ENCODE measurements at places on chromosomes 7 and 10.

- DNase-seq, result no peak
Measured at GRCh38 chr10:102452672-102453340, 1.5 kb upstream of the C10orf95 start.

GRCh38 chr7:50069613-50070012 lies 23.4 kb downstream of the ZPBP start:
- DNase-seq, result no peak

DNA sequence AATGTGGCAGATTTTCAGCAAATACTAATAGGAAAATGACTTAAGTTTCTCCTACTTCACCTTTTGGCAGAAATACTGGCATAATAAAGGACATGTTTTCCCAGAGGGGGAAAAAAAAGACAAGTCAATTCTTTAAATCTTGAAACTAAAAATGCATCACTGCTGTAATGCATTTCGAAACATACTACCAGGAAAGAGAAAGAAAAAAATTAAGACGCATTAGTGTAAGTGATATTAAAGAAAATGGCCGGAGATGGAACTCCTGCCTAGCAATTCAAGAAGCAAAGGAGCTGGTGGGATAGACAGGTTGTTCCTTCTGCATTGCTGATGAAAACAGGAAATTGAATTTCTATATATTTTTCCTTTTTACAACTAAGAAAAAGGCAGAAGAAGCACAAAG lies 3.2 kb downstream of the ACTR1A start:
- DNase-seq, result no peak

- DNase-seq, result no peak
Measured at GRCh38 chr10:4807761-4808507, 18.1 kb upstream of the AKR1E2 start.

- DNase-seq, result no peak
Measured at GRCh38 chr7:44289341-44290251, 35.8 kb downstream of the CAMK2B start.

DNA sequence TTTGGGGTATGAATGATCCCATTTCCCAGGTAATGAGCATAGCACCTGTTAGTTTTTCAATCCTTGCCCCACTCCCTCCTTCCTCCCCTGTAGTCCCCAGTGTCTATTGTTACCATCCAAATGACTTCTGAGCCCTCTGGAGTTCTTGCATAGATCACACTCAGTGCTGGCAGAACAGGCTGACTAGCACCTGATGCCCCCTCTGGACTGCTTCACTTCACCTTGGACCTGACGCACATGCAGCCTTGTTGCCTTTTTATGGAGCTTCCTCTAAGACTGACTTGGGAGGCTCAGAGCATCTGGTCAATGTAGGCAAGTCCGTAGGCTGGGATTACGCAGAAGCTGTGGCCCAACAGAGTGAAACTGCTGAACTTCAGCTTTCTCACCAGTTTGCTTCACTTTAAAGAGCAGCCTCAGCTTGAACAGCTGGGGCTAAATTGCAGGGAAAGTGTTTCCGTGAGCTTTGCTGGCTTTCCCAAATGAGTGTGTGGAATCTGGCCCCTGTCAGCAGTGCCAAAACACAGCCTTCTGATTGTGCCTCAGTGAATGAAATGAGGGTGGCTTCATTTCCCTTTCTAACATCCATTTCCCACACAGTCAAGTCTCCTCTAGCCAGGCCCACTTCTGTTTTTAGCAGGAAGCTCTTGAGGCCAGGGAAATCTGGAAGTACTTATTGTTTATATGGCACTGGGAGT lies 48.5 kb downstream of the NXPH1 start:
- no peak for DNase-seq

GRCh38 chr10:59962756-59963155 lies 56.4 kb upstream of the CCDC6 start:
- no peak for DNase-seq

DNA sequence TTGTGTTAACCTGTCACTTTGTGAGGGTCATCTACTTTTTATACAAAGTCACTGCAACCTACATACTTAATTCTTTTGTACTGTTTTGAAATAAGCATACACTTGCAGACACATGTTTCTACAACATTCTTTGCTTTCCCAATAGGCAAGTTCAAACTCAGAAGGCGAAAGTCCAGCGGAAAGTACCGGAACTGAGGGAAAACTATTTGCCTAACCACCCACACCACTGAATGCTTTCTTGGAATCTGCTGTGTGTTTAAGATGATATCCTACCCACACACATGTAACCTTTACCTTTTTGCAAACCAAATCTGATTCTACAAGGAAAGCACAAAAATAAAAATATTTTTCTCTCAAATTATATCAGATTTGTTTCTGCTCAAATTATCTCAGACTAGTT lies 139.4 kb upstream of the AGR3 start:
- no peak for DNase-seq

GRCh38 chr7:121262221-121262620 lies 66.6 kb upstream of the WNT16 start:
- DNase-seq, result no peak

- no peak for DNase-seq
Measured at GRCh38 chr10:62538606-62539005, 164.4 kb downstream of the ZNF365 start.

- DNase-seq, result no peak
Measured at GRCh38 chr10:11557513-11557912, 53.9 kb downstream of the USP6NL start.

DNA sequence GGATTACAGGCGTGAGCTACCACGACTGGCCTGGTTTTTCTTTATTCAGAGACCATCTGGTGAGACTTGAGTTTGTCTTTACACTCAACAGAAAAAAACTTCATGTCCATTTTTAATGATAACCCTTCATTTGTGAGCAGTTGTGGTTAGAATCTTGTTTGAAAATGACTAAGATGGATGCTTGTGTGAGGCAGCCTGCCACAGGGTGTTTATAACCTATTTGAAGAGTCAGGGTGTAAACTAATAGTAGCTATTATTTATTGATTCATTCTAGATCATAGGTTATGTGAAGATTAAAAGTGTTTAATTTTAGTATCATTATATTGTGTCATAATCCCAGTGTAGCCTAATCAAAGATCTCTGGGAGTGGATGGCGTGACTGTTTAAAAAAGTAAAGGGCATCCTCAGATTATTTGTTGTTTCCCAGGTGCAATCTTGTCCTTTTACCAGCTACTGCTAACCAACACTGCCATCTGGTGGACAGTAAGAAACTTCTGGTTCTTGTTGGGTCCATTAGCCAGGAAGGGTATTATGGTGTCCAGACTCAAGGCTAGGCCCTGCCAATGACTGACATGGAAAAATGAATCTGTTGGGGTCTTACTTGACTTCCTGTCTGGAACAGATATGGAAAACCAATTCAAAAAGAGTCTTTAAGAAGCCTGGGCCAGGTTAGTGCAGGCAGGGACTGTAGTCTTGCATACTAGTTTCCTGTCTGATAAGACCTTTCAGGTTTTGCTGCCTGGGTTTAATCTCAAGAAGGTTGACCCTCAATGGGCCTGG lies 24.9 kb downstream of the NRBF2 start:
- DNase-seq, result no peak

DNA sequence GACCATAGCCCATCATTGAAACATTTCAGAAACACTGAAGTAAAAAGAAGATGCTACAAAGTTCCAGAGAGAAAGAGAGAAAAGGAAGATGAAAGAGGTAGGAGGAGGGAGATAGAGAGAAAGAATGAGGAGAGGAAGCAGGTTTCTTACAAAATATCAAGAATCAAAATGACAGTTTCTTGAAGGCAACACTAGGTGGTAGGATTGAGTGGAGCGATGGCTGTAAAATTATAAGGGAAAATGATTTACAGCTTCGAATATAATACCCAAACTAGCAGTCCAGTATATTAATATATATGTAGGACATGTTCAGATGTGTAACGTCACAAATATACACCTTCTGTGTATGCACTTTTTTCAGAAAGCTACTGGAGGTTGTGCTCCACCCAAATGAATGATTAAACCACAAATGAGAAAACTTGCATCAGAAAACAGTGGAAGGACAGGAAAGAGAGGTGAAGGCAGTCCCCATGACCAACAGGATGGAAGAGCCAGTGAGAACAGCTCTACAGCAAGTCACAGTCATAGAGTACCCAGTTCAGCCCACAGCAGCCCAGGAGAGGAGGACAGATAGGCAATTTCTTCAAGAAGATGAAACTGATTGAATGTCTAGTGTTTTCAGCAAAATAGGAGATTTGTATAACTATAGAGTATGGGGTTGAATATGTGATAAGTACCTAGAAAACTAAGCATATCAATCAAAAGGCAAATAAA lies 151.5 kb upstream of the TARP start:
- no peak for DNase-seq

- DNase-seq, result no peak
Measured at GRCh38 chr7:23486002-23486773, 15.9 kb upstream of the IGF2BP3 start.

GRCh38 chr10:25815236-25815635 lies 118.8 kb upstream of the MYO3A start:
- DNase-seq, result no peak

DNA sequence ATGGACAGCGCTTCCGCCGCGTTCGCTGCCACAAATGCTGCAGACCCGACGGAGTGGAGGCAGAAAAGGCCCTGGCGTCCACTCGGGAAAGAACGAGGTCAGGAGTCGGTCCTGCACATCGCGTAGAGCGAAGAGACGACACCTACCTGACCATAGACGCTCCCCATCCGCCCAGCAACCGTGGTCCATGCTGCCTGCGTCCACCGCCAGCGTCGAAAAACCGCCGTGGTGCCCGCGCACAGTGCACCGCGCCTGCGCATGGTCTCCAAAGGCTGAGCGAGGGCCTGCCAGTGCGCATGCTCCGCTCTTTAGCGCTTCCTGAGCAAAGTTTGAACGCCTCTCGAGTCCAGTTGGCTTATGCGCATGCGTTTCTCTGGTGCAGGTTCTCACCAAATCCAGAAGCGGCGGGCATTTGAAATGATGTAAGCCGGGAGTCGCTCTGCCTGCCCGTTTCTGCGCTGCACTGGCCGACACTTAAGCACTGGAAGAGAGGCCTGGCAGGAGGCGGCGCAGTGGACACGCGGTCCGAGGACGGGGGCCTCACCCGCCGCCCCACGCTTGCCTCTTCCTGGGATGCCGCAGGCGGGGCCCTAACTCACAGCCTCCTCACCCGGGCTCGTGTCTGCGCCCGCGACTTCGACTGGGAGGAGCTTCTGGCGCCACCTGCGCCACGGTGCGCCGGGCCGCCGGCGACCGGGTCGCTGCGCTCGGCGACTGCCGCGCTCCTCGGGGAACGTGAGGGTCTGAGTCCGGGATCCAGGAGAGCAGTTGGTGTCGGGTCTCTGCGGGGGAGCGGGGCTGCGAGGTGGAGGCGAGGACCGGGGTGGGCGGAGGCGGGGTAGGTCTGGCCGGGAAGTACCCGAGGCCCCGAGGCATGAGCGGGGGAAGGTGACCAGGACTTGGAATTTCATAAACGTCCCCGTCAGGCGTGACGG lies at the start of gene FAM24B:
Gene FAM24B, minus strand, starts transcription at position 243 of the 935 bp plus-strand sequence. CDS start 29,066 bp downstream, outside the sequence.
- DNase-seq, result no peak

DNA sequence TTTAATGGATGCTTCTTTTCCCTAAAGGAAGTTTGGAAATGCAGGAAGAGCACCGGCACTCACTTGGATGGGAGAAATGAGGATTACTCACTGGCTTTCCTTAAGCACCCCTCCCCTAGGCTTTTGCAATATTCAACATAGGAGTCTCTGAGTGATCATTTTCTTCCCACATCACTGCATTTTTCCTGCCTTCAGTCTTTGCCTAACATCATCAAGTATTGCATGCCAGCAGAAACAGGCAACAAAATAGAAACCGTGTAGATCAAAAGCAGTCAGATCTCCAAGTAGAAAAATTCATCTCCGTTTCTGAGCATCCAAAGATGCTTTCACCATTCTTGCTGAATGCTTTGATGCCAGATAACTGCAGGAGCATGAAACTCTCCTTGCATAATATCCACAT lies 119.9 kb downstream of the ADCYAP1R1 start:
- no peak for DNase-seq

GRCh38 chr10:109946680-109947079 lies 23.4 kb upstream of the XPNPEP1 start:
- DNase-seq, result no peak

- DNase-seq, result no peak
Measured at GRCh38 chr10:35875016-35875676, 233.1 kb upstream of the FZD8 start.

DNA sequence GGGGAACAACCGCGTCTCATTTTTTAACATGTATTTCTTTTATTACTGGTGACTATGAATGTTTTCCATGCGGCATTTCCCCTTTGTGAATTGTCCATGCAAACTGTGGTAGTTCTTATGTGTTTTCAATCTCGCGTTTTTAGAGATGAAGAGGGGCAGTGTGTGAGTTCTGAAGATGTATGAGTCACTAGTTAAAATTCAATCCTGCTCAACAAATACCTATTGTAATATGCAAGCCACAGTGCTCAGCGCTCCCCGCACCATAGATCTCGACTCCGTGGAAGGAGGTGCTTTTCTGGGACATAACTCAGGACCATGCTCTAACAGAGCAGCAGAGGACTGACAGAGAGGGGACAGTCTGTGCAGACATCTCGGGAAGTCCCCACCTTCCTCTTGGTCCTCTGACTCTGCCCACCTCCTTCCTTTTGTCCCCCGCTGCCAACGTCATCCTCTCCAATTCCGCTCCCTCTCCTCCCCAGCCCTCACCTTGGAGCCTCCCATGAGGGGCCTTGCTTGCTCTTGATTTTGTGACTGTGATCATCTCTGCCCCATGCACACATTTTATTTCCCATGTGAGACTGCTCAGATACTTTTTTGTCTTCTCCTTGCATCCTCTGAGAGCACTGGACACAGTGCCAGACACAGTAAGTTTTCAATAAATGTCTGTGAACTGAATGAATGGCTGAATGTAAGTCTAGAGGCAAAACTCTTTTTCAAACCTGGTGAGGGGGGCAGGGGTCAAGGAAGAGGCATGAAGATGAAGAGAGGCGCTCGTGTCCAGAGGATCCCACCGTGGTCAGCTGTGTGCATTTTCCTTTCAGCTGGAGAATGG lies 42.7 kb upstream of the PLEKHA1 start:
- DNase-seq, result no peak

DNA sequence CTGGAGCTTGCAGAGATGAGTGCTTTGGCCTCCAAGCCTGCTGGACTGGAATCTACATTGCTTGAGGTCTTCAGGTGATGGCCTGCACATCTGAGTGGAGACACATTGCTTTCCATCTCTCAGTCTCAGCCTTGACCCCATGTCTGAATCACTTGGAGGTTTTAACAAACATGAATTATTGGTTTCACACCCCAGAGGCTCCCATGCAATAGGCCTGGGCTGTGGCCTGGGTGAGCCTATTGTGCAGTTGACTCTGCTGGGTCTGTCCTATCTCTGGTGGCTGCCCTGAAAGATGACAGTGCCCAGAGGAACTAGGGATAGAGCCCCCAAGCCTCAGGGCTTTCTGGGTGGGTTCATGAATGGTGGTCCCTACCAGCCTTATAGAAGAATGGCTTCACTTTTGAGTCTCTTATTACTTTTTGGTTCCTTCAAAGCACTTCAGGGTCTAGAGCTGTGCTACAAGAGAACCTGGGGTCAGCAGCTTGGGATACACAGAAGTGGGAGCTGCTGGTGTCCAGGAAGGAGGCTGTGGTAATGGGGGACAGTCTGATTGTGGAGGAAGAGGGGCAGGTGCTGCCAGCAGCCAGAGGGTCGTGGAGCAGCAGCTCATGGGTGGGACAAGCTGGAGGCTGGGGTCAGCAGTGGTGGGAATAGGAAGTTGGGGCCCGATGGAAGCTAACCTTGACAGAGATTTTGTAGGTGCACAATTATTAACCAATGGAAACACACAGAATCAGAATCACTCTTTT lies 5.5 kb downstream of the RAMP3 start:
- DNase-seq, result no peak
